Activated CD4-positive, alpha-beta T cell treated with anti-CD3 and anti-CD28 coated beads, Interleukin-2, amount 50 U/mL, for 48 hours (primary cell): ENCODE measurements at places on chromosomes 3 and 15.

- DNase-seq: no peak
Observed at GRCh38 chr3:108295421-108296175, 750 bp upstream of the HHLA2 start.

DNA sequence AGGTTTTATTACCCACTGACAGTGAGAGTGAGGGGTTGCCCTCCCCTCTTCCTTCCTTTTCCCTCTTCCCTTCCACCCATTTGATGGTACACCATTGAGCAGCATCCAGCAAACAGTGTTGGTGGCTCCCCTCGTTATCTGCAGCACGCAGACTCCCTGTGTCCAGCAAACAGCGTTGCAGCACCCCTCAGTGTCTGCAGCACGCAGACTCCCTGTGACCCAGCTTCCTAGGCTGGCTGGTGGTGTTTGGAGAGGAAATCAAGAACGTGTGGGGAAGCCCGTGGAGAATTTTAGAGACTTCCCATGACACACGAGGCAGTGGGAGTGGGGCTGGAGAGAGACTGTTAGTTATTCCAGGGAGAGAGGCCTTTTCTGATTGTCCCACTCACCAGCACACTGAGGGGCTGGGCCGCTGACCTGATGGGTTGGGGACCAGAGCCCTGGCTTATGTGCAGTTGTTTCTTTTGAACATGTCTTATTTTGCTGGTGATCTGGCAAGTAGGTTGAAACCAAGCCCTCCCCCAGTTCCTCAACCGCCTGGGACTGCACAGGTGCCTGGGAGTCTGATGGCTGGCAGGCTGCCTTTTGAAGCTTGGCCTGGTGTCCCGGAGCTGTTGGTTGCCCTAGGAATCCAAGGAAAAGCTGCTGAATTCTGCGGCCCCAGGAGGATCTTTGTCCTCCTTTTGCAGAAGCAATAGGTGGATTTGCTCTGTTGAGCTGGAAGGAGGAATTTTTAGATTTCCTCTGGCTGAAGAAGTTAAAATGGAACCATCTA, 19.0 kb downstream of the APBA2 start:
- DNase-seq: no peak

DNA sequence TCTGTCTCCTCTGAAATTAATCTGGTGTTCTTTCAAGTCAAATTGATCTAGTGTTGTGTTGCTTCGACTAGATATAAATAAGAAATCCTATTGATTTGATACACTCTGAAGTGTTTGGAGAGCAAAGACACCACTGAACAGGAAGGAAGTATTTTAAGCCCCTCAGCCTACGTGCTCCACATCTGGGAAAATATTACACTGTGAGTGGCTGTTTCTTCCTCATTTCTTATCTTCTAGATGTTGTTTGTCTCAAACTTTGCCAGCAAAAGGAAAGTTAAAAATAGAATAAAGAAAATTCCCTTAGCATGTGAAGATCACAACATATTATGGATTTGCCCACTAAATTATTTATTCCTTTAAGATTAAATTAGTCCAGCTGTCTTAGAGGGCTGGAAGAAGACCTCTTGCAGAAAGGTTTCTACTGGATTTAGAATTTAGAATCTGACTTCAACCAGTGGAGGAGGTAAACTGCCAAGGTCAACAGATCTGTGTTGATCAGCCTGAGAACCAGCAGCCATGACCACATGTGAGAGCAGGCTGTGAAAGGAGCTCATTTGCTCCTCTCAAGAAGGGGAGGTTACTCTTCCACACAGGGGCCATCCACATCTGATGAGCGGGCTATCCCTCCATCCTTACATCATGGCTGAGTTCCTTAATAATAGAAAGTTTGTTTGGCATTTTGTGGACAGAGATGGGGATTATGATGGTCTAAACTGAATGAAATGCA, 46.3 kb upstream of the ACKR4 start:
- DNase-seq: no peak

- DNase-seq: no peak
Observed at GRCh38 chr3:134810850-134811249, 15.8 kb downstream of the EPHB1 start.

- no peak for DNase-seq
Observed at GRCh38 chr3:178538056-178538455, 1.8 kb downstream of the KCNMB2 start.
